ENCODE measurements at places on chromosomes 2 and 18.
A peak's percentile ranks its signal among the peaks of the same experiment; 100 is the strongest.

DNA sequence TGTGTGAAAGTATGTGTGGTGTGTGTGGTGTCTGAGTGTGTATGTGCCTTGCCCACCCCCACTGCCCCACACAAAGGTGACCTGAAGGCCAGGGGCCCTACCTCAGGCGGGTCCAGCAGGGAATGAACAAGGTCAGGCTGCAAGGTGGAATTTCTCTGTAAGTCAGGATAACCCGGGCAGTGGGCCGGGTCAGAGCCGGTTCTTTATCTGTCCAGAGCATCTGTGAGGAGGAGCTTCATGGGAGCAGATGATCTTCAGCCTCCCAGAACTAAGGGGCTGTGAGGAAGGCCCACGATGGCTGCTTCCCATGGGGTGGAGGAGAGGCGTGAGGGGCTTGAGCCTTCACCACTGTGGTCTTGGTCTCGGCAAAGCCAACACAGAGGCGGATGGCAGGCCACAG is 150.3 kb downstream of the TFCP2L1 start:
- DNase-seq, result no peak

- no peak for DNase-seq
Measured at GRCh38 chr18:12252061-12252460, 2.1 kb upstream of the CIDEA start.

DNA sequence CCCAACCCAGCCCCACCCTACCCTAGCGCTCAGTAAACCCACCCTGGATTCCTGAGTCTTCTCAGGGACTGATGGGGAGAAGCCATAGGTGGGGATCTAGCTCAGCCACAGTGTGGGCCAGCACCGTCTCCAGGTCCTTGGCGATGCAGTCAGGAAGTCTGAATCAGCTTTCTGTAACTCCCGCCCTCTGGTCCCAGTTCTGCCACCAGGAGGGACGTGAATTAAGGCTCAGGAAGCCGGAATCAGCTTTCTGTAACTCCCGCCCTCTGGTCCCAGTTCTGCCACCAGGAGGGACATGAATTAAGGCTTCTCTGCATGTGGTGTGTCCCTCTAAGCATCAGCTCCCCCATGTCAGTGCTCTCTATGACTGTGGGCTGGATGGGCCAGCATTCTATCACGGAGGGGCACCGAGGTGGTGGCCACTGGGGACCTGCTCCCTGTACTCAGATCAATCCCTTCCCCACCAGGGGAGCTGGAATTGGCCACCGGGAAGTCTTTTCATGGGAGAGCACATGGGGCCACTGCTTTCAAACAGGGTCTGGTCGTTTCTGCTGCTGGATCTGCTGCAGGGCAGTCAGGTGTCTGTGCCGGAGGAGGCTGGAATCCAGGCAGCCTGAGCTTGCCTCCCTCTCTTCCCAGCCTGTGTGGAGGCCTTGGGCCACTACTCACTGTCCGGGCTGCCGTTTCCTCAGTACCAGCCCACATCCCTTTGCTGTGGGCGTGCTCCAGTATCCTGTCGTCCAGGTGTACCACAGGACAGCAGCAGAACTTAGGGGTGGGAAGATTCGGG is 24.7 kb downstream of the ASB18 start:
- DNase-seq, result no peak

DNA sequence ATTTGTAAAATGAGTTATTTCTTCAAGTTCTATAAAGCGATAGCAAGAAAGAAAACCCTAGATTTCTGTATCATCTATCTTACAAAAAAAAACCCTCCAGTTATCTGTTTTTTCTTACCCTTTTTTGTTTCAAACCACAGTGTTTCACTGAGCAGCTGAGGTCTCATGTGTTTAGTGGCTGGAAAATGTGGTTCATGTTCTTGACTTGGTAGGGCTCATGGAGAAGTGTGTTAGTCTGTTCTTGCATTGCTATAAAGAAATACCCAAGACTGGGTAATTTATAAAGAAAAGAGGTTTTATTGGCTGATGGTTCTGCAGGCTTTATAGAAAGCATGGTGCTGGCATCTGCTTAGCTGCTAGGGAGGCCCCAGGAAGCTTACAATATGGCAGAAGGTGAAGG is 147.3 kb upstream of the NABP1 start:
- no peak for DNase-seq

DNA sequence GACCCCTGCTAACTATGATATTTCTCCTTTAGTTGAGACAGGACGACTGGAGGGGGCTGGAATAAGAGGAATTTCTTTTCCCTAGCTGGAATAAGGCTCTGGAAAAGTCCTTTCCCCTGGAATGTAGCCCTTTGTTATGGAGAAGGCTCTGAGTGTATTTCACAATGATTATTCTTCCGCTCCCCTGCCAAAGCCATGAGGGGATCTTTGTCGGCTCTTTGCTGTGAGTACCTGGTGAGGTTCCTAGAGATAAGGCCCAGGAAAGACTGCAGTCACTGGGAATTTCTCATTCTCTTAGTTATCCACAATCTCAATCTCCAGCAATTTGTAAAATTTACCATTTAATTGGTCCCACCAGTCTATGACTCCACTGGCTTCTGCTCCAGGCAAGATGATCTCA is 340.2 kb upstream of the HNRNPA3 start:
- no peak for DNase-seq

DNA sequence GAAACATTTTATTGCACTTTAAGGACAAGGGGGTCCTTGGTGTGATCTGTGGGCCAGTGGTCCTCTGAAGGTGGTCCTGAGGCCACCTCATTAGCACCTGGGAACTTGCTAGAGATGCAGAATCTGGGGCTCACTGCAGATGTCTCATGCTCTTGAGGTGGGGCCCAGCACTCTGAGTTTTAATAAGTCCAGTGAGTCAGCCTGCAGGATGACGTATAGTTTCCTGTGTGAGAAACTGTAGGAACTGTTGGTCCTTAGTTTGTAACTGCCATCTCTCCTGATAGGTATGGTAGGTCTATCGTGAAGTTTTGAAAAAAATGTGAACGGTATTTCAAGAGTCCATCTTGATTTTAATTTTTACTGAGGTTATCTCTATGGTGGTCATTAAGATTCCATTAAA is 2.8 kb downstream of the TRPM8 start:
- no peak for DNase-seq

DNA sequence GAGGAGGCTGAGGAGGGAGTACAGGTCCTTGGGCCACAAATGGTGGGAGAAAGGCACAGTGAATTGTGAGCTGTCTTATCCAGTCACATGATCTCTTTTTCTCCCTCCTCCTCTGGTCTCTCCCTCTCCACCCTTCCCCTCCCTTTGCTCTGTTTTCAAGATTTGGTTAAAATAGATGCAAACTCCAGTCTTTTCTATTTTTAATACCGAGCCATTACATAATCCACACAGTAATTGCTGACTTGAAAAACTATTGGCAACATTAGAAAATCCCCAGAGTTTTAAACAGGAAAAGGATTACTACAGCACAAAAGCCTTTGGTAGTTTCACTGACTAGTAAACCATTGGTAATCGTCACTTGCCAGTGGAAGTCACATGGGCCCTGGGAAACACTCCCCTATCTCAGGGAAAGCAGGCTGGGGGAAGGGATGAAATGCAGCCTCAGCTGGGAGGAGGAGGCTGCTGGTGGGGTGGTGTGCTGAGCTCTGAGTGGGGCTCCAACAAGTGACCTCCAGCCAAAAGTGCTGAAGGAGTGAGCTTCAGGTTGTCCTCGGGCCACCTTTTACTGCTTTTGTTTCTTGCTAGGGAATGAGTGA is 57.4 kb upstream of the PCBP1 start:
- DNase-seq, result peak; percentile 68

GRCh38 chr2:79630060-79630459 is 117.2 kb downstream of the CTNNA2 start:
- no peak for DNase-seq

DNA sequence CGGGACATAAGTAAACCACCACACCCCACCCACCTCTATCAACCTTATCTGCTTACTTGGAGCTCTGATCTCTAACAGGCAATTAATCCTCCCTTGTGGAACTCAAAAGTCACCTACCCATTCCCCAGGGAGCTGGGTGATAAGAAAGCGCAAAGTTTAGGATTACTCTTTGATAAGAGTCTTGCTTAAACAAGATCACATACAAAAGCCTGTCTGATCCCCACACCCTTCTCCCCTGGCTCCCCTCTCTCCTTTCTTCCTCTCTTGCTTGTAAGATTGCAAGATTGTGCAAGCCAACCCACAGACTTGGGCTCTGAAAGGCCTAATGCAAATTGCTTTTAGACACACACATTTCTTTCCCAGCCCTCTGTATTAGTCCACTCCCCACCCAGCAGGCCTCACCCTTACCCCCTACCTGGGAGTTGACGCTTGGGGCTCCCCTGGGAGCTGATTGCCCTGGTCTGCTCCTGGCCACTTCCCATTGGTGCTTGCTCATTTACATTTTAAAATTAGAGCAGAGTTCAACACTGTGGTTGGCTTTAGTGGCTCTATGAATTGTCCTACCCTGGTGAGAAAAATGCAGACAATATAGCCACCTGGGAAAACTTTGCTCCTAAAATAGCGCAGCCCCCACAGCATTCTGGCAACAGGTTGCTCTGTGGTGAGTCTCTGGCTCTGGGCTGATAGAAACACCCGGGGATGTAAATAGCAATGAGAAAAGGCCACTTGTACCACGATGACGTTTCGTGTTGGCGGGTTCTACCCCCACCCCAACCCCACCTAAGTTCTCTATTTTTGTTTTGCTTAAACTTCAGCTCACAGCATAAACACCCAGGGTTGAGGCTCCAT is 92.8 kb upstream of the MSH2 start:
- no peak for DNase-seq

DNA sequence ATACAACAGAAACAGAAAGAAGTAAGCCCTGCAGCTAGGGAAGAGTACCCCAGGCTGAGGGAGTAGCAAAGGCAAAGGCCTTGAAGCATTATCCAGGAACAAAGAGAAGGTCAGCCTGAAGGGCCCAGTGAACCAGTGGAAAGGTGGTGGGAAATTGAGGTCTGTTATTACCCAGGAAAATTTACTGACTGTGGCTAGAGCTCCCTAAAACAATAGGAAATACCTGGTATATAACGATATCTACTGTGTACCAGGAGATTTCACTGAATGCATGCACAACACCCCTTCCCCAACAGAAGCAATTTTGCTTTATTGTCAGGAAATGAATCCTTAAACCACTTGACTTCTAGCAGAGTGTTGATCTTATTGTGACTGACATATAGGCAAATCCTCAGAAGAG is 365.3 kb downstream of the ERBB4 start:
- no peak for DNase-seq

DNA sequence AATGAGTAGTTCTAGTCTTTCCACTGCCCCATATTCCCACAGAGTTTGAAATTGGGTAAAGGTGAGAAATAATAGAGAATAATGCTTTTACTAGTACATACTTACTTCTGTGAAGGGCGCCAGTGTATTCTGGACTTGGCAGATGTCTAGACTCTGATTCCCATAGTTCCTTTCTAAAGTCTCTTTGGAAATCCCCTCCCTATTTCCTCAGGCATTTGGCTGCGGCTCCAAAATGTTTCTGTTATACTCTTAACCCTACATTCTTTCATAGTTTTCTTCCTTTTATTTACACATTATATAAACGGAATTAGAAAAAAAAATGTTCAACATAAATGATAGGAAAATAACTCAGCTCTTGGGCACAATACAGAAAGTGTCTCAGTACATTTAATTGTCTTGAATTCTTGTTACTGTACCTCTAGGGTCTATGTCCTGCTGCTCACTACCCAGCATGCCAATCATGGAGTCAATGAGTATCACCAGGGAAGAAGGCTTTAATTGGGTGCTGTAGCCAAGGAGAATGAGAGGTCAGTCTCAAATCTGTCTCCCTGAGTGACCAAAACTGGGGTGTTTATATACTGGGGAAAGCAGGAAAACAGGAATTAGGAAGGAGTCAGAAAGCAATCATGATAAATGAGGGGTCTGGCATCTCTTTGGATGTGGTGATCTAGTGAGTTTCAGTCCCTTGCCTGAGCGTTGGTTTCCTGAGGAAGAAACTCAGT is 147.8 kb upstream of the MMADHC start:
- DNase-seq, result no peak

DNA sequence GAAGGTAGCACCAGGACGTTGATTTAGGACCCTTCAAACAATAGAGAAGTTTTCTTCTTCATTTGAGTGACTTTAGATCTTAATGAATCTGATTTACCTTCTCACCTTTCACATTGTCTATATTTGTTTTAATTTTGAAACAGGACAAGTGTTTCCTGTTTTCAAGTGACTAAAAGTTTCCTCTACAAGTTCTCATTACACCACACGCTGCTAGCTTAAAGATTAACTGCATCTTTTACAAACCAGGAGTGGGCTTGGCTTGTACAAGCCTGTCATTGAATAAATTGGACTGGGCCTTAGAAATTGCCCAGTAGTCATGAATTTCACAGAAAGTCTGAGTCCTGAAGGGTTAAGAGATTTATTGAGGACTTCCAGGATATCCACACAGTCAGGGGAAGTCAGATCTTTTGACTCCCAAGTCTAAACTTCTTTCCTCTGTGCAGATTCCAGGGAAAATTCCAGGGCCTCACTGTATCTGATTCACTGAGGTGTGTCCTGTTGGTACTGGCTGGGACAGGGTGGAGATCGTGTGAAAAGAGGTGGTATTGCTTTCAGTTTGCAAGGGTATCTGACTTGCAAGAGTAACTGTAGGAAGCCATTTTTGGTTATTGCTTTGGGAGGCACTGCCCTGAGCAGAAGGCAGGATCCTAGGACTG is 3.4 kb downstream of the SGPP2 start:
- DNase-seq, result no peak

DNA sequence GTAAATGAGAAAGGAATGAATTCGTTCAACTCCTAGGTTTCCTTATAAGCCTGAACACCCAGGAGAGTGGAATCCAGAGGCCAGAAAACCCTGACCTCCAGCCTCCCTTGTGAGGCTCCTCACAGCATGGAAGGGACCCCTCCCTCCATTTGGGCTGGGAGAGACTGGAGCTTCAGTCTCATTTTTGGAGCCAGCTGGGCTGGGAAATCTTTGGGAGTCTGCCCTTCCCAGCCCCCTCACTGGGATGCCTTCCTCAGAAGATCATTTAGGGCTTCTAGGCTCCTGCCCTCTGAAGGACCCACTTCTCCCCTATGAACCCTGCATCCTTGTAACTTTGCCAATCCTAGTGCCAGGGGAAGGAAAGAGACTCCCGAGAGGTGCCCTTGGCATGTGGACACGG is 346.1 kb downstream of the CYP26B1 start:
- DNase-seq, result no peak

- DNase-seq, result no peak
Measured at GRCh38 chr2:157487271-157487610, 43.4 kb upstream of the CYTIP start.

GRCh38 chr2:232460171-232460570 is 4.2 kb downstream of the ALPI start:
- no peak for DNase-seq

- no peak for DNase-seq
Measured at GRCh38 chr2:126881591-126881990, 17.1 kb upstream of the TEX51 start.

DNA sequence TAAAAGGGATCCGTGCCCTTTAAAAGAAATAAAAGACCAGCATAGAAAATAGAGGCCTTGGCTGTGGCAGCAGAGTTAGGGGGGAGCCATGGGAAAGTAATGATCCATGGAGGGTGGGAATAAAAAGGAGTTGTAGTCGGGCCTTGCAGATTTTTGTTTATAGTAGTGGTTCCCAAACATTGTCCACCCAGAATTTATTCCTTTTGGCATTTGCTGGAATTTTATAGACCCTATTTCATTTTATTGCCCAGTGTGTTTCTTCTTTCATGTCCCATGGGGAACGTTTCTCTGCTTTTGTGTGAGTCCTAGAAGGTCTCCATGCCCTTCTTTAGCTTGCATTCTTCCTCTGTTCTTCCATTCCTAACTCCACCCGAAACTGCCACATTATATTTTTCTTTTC is 222.2 kb downstream of the LTBP1 start:
- no peak for DNase-seq

GRCh38 chr18:4106407-4107033 is 348.6 kb downstream of the DLGAP1 start:
- DNase-seq, result peak; percentile 89

GRCh38 chr2:108927936-108928659 is 60.9 kb downstream of the EDAR start:
- peak; percentile 80 for DNase-seq

All from tongue (tissue), 3 donors.